ENCODE measurements at places on chromosomes 5 and 9. TPM values are rescaled to one million over a fixed set of nuclear protein-coding genes. Genes with fewer than 3 reads are reported as not detected.

The TAL2 gene
- total RNA-seq, result not detected

The STK32A gene
- not detected for total RNA-seq

The BTNL9 gene
- 0.54 TPM for total RNA-seq

The VCAN gene
- 60.1 TPM for total RNA-seq

The PRR16 gene
- total RNA-seq, result not detected

The NME5 gene
- not detected for total RNA-seq

The ENTREP1 gene
- total RNA-seq, result not detected

The PCDHGB3 gene
- total RNA-seq, result 0.68 TPM

The NTNG2 gene
- total RNA-seq, result 23.4 TPM

The PDLIM4 gene
- total RNA-seq, result not detected

The FAM169A gene
- total RNA-seq, result 28.6 TPM

The TLE4 gene
- total RNA-seq, result 240 TPM

The EIF4E1B gene
- not detected for total RNA-seq

The PCDHGA2 gene
- not detected for total RNA-seq

The IQGAP2 gene
- total RNA-seq, result 207 TPM

The PELO gene
- 3.9 TPM for total RNA-seq

The WDR55 gene
- 43.3 TPM for total RNA-seq

The ENHO gene
- total RNA-seq, result 0.34 TPM

The NUDT12 gene
- 1.2 TPM for total RNA-seq

The TXNDC8 gene
- not detected for total RNA-seq

The RMI1 gene
- 2.8 TPM for total RNA-seq

The DMRT3 gene
- total RNA-seq, result not detected

The CYLC2 gene
- not detected for total RNA-seq

The CD180 gene
- total RNA-seq, result 1.1 TPM

The NEUROG1 gene
- total RNA-seq, result not detected

The PCDHA12 gene
- not detected for total RNA-seq

The UBAC1 gene
- 22.7 TPM for total RNA-seq

The STK10 gene
- 705 TPM for total RNA-seq

The ARID3C gene
- total RNA-seq, result 0.77 TPM

The DDX31 gene
- total RNA-seq, result 11.5 TPM

The NUTM2G gene
- total RNA-seq, result not detected

The TAF11L5 gene
- total RNA-seq, result not detected

The ANKRD31 gene
- 0.15 TPM for total RNA-seq

The DOK3 gene
- 3.5 TPM for total RNA-seq

The LRRC8A gene
- 60.0 TPM for total RNA-seq

The IL9 gene
- not detected for total RNA-seq

The SPEF2 gene
- total RNA-seq, result 13.1 TPM

The LCN9 gene
- total RNA-seq, result not detected

The SLC4A9 gene
- not detected for total RNA-seq

The PCDHGA4 gene
- 0.30 TPM for total RNA-seq

The WNT8A gene
- not detected for total RNA-seq

The CENPK gene
- 32.0 TPM for total RNA-seq

The PRDM9 gene
- total RNA-seq, result not detected

The SPAG8 gene
- 2.0 TPM for total RNA-seq

The BTNL8 gene
- total RNA-seq, result not detected

The C6 gene
- not detected for total RNA-seq

The ORM2 gene
- not detected for total RNA-seq

The DOLK gene
- total RNA-seq, result 8.9 TPM

The ACOT12 gene
- not detected for total RNA-seq

The TYRP1 gene
- total RNA-seq, result not detected

The SH2D3C gene
- 86.8 TPM for total RNA-seq

The FLT4 gene
- total RNA-seq, result 0.68 TPM

The RANBP17 gene
- 11.2 TPM for total RNA-seq

The PCA3 gene
- not detected for total RNA-seq

The ABHD17B gene
- 28.7 TPM for total RNA-seq

The ANKRD34B gene
- total RNA-seq, result not detected

Data from natural killer cell (primary cell).